ENCODE measurements at places on chromosomes 3 and 15.
A peak's percentile ranks its signal among the peaks of the same experiment; 100 is the strongest.

- DNase-seq: no peak
Measured at GRCh38 chr15:65857718-65858402, 11.4 kb upstream of the RAB11A start.

DNA sequence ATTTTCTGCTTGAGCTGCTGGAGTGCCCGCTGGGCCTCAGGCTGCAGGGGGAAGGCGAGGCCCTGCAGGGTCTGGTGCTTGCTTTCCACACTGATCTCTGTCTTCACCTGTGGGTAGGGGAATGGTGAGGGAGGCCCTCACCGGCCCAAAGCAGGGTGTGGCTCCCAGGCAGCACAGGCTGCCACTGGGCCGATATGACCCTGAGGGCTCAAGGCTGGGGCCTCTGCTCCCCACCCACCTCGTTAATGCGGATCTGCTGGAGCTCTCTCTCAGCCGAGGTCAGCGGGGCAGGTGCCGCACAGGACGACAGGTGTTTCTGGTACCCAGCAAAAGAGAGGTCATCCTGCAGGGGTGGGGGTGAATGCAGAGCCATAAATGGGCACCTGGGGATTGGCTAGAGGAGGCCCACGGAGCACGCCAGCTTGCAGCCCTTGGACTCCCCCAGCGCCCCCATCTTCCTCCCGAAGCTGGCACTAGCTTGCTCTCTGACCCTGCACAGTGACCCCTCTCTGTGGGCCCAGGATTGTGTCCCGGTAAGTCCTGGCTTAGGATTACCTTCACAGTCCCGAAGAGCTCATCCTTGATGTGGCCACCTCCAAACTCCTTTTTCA, 5.5 kb upstream of the TLR9 start:
- DNase-seq: no peak

GRCh38 chr3:157443905-157444796, 7.5 kb downstream of the PTX3 start:
- DNase-seq: no peak

GRCh38 chr15:76378691-76379090, 42.1 kb downstream of the ISL2 start:
- DNase-seq: no peak

- no peak for DNase-seq
Measured at GRCh38 chr15:73174171-73174570, 121.9 kb downstream of the NEO1 start.

- no peak for DNase-seq
Measured at GRCh38 chr3:38083871-38084333, 44.9 kb downstream of the DLEC1 start.

GRCh38 chr3:51961602-51962569, 5.4 kb downstream of the PCBP4 start:
- no peak for DNase-seq

DNA sequence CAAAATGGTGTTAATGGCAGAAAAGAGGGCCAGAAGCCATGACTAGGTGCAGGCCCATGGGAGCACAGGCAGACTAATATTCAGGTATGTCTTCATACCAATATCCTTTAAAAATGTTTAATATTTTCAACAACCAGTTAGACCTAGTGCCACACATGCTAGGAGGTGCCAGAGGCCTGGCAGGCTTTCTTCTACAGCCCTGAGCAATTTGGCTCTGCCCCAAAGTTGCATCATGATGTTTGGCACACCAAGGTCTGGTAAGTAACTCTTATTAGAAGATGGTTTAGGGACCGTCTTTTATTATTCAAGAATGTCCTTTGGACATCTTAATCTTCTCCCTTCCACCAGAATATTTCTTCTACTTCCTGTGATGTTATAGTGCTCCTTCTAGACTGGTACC, 34.8 kb downstream of the MITF start:
- peak; percentile 63 for DNase-seq

- no peak for DNase-seq
Measured at GRCh38 chr3:107416886-107417285, 39.6 kb downstream of the CCDC54 start.

- no peak for DNase-seq
Measured at GRCh38 chr3:50193286-50193685, 1.9 kb downstream of the GNAT1 start.

- no peak for DNase-seq
Measured at GRCh38 chr15:101003081-101003480, 83.9 kb downstream of the LRRK1 start.

GRCh38 chr3:155158346-155159037, 78.4 kb downstream of the MME start:
- DNase-seq: no peak

GRCh38 chr15:38028869-38029268, 94.4 kb downstream of the TMCO5A start:
- DNase-seq: no peak

DNA sequence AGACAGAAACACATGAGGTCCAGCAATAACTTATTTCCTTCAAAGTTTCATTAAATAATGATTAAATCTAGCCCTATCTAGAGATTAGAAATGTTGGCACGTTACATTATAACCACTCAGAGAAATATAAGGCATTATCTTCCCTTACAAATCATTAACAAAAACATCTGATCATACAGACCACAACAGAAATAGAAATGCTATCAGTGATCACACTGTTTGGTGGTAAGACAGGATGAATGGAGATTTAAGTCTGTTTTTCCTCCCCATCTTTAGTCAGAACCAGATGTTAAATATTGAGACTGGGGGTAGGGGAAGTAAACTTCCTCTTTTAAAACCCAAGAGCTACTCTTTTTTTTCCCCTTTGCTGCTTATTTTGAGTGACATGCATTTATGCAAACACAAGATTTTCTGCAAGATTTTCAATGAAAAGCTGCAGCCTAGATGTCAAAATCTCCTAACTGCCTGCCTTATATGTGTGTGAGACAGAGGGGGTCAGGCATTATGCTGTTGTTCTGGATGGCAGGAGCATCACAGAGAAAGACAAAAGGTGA, 70.4 kb downstream of the CBLB start:
- DNase-seq: no peak

- no peak for DNase-seq
Measured at GRCh38 chr3:172321035-172321434, 127.2 kb downstream of the GHSR start.

DNA sequence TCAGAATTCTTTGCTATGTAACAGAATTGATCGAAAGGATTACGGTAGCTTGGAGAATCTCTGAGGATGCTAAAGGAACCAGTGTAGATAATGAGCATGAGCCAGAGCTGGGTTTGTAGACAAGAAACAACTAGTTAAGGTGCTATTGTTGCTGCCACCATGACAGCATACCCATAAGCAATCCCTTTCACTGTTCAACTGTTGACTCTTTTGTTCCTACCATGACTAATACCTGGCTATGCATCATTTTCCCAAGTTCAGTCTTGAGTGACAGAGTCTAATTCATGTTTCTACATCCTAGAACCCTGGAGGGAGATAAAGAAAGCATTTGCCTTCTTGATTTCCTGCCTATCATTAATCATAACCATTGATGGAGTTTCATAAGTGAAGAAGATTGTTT, 600.3 kb downstream of the OTOL1 start:
- no peak for DNase-seq

DNA sequence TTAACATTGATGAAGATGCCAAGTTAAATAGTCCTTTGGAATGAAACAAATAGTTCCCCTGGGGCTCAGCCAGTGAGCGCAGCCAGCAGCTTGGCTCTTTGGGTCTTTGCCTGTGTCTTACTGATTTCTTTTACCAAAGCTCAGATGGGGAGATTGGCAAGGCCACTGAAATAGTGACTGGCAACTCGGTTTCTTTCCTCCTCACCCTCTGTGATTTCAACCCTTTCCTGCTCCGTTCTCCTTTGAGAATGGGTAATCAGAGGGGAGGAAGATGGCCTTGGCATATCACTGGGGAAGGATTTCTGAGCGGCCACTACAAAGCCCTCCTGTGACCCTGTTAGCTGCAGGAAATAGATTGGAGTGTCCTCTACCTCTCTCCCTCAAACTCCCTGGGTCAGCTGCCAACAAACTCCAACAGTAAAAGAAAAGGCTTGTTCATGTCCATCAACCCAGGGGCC, 337.1 kb upstream of the LRRFIP2 start:
- peak; percentile 63 for DNase-seq

- DNase-seq: peak; percentile 19
Measured at GRCh38 chr3:193665370-193665989, 72.5 kb downstream of the OPA1 start.

DNA sequence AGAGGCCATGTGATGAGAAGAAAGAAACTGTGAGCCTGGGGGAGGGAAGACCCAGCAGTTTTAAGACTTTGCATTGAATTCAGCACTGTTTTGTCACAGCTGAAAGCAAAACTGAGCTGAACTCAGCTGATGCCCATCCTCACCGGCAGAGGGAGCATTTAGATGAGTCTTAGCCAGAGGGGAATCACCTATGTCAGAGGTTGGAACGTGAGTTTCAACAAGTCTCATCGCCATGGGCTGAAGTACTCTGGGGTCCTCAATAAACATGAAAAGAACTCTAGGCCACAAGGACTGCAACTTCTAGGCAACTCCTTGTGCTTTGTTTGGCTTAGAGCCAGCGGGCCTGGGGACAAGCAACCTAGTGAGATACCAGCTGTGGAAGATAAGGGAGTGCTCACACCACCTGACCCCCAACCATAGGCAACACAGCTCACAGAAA, 324.5 kb downstream of the TBL1XR1 start:
- peak; percentile 39 for DNase-seq

DNA sequence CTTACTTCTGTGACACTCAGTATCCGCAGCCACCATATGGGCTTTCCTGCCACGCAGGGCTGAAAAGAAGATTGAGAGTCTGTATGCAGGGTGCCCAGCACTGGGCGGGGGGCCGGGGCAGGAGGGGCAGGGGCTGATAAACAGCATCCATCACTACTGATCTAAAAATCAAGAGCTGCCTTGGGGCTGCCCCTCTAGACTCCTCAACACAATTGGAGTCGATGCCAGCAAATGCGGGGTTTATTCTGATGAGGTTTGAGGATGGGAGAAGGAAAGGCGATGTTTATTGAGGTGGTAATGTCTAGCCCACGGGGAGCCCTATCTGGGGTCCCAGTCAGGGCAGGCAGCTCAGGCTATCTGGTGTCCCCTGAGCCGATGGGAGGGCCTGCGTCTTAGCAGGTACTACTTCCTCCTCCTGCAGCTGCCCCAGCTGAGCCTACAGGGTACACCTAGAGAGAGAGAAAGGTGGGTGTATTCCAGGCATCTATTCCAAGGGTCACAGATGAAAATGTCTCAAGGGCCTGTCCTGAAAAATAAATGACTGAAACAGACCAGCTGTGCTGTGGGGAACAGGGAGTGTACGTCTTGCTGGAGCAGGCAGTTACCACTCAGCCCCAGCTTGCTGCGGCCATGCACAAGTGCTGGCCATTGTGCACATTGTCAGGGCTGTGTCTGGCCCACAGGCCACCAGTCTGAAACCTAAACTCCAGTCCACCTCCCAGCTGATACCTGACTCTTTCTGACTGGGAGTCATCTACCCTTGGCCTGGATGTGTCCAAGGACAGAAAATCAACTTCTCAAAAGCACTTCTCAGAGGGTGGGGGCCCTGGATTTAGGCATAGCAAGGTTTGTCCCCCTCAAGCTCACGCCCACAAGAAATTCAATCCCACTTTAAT, 19.5 kb downstream of the ISG20 start:
- no peak for DNase-seq

DNA sequence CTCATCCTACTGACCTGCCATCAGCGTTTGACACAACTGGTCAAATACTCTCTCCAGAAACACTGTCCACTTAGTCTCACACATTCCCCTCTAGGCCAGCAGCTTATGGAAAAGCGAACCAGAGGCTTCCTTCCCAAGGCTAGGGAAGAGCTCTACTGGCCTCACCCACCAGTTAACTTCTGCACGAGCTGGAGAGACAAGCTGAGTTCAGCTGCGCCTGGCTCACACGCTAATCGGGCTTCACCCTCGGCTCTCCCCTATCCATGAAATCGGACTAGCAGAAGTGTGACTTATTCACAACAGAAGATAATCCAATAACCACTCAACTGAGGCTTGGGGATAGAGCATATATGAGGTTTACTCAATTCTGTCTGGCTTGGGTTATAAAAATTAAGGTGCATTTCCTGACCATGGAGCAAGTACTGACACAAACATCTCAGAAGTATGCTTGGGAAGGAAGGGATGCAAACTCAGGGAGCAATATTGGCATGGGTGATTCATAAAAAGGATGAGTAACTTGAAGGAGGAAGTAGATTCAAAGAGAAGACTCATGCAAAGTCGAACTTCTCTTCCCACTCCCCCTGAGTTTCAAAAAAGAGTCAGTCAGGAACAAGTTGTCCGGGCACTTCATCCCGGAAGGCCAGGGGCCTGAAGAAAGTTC, 73.1 kb downstream of the XXYLT1 start:
- DNase-seq: no peak

DNA sequence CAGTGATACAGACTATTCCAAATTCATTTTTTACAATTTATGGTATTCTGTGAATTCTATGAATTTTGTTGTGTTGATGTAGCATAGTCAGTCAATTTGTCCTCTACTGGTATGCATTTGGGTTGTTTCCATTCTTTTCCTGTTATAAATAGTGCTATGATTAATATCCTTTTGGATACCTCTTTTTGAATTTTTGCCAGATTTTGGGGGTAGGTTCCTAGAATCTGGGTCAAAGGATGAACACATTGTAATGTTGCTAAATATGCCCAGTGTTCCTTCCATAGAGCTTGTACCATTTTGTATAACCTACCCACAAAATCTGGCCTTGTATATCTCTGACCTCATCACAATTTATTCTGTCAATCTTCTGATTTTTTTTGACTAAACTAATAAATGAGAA, 44.4 kb upstream of the C3orf38 start:
- no peak for DNase-seq

GRCh38 chr3:120113128-120114116, 19.2 kb upstream of the GSK3B start:
- DNase-seq: no peak

DNA sequence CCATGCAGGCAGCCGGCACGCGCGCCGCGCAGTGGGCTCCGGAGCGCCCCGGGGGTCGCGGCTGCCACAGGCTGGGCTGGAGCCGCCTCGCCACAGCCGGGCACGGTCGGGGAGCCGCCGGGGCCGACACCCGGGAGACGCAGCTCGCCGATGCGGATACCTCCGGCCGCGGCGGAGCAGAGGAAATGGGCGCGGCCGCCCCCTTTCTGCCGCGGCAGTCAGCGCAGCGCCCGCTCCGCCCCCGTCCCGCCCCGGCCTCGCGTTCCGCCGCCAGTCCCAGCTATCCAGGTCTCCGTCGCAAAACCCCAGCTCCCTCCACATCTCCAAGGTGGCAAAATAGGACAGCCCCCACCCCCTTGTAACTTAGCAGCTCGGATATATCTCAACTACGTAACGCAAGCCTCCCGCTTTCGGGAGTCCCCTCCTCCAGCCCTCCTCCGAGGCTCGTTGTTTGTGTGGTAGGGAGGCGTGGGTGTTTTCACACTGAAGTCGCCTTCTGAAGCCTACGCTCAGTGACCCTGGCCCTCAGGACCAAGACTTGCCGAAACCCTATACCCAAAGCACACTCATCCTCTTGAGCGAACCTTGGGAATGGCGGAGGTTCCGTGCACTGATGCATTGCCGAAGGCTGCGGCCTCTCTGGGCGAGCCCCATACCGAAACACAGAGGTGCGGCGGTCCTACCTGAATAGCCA, at the start of gene SH3BP5:
SH3BP5 (minus strand) TSS at position 182 of the 694 bp plus-strand sequence; CDS start at position 4, 178 bp downstream.
- DNase-seq: no peak
